ENCODE measurements at places on chromosomes 4 and X. TPM values are rescaled to one million over a fixed set of nuclear protein-coding genes. Genes with fewer than 3 reads are reported as not detected.

GRCh38 chr4:47551682-47552081 is 66.6 kb downstream of the ATP10D start:
- DNase-seq: no peak

- DNase-seq: peak; percentile 97
Measured at GRCh38 chrX:23822397-23822796, 39.4 kb downstream of the SAT1 start.

DNA sequence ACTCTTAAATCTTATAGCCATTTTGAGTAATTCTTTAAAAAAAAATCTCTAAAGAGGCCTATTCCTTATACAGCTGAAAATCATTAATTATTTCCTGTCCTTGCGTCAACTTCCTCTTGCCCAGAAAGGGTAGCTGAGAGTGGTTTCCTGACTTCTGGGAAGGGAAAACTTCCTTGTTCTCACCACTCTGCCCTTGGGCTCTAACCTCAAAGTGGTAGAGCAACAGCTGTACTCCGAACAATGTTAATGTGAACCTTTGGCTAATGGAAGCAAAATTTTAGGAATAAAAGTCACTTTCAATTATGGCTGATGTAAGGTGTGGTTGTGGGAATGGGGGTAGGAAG is 15.3 kb downstream of the KLHL2 start:
- DNase-seq: peak; percentile 45

DNA sequence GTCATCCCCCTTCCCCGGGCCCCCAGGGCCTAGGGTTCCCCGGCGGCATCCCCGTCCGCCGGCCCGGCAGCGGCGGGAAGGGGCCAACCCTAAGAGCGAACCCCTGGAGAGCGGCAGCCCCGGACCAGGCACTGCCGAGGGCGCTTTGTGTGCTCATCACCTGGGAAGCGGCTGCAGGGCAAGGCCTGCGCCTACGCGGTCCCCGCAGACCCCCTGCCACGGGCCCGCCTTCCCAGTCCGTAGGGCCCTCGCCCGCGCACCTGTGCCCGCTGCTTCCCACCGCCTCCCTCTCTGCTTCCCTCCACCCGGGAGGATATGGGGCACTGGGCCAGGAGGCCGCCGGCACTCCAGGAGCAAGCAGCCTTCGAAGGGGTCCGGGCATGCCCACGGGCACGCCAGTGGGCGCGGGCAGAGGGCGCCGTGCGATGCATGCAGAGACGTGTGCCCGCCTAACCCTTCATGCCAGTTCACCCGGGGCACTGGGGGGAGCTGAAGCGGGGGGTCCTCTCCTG is 2.6 kb downstream of the FLNA start:
- no peak for DNase-seq

DNA sequence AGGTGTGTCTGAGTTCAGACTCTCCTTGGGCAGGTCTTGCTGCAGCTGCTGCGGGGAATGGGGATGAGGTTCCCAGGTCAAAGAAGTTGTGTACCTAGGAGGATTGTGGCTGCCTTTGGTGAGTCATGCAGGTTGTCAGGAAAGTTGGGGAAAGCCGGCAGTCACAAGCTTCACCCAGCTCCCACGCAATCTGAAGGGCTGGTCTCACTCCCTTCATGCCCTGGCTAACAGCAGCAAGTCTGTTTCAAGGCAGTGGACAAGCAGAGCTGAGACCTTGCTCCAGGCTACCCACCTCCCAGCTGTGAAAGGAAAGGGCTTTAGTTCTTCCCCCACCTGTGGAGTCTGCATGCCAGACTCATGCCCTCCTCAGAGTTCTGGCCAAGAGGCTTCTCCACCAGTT is 287.2 kb downstream of the DTHD1 start:
- no peak for DNase-seq

DNA sequence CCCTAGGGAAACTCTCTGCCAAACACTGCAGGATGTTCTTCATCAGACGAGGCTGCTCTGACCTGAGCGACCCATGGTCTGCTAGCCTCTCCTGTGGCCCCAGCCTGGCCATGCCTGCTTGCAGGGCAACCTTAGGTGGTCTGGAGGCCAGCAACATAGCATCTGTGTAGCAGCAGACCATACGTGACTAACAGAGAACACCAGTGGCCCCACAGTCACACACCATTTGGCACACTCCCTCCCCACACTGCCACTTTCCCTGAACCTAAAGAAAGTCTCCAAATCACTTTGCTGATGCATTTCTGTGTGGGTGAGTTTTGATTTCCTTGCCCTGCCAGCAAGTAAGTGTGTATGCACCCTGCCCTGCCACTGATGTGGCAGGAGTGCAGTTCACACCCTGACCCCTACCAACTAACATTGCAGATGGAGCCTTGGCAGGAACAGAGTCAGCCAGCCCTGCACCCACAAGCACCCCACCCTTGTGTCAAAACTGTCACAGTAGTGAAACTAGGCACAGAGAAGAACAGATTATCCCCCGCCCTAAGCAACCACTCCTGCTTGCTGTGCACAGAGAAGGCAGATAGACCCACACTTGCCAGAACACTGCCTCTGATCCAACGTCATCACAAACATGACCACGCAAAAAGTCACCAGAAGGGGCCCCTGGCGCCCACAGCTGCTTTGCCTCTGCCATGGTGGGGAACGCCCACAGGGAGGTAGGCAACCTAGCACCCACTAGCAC is 249.1 kb downstream of the SPIN4 start:
- DNase-seq: no peak

- DNase-seq: no peak
Measured at GRCh38 chrX:149841929-149842328, 39.1 kb upstream of the MAGEA8 start.

GRCh38 chr4:25938366-25938765 is 24.3 kb downstream of the SMIM20 start:
- DNase-seq: no peak

DNA sequence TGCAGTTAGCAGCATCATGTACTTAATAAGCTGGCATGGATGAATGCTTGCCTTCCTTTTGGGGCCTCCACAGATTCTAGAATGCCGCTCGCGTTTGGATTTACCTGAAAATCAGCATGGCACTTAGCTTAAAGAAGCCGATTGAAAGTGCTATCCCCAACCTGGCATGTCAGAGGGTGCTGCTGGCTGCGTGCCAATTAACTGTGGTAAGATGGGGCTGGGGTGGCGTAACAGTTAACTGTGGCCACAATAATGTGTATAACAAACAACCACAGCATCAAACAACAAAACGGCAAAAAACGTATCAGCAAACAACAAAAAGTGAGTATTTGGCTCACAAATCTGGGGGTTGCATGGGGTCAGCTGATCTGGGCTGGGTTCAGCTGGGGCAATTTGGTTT is 70.5 kb downstream of the CBLL2 start:
- no peak for DNase-seq

DNA sequence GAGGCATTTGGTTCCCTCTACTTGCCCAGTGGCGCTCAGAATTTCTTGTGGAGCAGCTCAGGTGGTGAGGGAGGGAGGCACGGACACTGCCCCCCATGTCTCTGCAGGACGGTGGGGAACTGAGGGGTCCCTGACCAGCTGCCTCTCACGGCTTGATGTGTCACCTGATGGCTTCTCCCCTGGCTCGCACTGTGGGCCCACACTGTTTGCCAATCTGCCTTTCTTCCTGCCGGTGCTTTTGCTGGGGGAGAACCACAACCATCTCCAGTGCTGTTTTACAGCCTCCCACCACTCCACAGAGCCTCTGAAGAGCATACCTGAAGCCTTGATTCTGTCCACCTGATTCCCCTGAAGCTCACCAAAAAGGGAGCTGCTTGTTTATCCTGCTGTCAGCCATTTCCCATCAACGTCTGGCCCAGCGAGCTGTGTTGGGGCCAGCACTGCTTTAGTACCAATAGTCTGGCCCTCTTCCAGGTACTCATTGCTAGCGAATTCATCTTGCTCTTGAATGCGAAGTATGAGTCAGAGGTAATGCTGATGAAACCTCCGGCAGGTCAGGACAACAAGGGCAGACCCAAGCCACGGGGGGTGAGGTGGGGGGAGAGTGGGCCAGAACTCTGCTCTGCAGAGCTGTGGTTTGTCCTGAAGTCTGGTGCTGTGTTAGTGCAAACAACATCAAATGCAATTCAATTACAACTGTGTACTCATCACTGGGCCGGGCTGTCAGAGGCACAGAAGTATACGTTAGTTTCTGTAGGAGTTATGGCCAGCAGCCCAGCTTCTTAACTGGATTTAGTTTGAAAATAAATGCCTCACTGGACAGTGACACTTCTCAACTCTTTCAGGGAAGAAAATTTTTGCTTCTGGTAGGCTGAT is 208.3 kb upstream of the JADE1 start:
- no peak for DNase-seq

- no peak for DNase-seq
Measured at GRCh38 chrX:37424000-37424429, 74.9 kb downstream of the PRRG1 start.

The BTC gene
- total RNA-seq: 0.16 TPM

The FOXR2 gene
- not detected for total RNA-seq

The AKAP14 gene
- not detected for total RNA-seq

The BEND2 gene
- not detected for total RNA-seq

The POU3F4 gene
- not detected for total RNA-seq
